ENCODE measurements at places on chromosomes 3 and 15.

GRCh38 chr3:194930377-194931204 is 244.9 kb downstream of the FAM43A start:
- DNase-seq = peak; percentile 89

DNA sequence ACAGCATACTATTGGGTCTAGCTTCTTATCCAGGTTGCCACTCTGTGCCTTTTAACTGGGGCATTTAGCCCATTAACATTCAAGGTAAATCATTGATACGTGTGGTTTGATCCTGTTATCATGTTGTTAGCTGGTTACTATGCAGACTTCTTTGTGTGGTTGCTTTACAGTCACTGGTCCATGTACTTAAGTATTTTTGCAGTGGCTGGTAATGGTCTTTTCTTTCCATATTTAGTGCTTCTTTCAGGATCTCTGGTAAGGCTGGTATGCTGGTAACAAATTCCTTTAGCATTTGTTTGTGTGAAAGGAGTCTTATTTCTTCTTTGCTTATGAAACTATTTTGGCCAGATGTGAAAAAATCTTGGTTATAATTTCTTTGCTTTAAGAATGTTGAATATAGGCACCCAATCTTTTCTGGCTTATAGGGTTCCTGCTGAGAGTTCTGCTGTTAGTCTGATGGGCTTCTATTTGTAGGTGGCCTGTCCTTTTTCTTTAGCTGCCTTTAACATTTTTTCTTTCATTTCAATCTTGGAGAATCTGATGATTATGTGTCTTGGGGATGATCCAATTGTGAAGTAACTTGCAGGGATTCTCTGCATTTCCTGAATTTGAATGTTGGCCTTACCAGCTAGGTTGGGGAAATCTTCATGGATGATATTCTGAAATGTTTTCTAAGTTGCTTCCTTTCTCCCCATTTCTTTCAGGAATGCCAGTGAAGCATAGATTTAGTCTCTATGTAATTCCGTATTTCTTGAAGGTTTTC is 39.3 kb downstream of the CCR1 start:
- peak; percentile 22 for DNase-seq

GRCh38 chr15:39898317-39898716 is 21.7 kb downstream of the GPR176 start:
- no peak for DNase-seq

DNA sequence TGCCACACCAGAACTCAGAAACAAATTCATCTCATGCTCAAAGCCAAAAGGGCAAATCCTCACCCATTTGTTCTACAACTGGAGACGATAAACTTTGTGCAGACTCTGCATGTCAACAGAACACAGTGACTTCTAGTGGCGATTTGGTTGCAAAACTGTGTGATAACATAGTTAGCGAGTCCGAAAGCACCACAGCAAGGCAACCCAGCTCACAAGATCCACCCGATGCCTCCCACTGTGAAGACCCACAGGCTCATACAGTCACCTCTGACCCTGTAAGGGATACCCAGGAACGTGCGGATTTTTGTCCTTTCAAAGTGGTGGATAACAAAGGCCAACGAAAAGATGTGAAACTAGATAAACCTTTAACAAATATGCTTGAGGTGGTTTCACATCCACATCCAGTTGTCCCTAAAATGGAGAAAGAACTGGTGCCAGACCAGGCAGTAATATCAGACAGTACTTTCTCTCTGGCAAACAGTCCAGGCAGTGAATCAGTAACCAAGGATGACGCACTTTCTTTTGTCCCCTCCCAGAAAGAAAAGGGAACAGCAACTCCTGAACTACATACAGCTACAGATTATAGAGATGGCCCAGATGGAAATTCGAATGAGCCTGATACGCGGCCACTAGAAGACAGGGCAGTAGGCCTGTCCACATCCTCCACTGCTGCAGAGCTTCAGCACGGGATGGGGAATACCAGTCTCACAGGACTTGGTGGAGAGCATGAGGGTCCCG is 199.7 kb downstream of the AKAP13 start:
- DNase-seq = no peak

DNA sequence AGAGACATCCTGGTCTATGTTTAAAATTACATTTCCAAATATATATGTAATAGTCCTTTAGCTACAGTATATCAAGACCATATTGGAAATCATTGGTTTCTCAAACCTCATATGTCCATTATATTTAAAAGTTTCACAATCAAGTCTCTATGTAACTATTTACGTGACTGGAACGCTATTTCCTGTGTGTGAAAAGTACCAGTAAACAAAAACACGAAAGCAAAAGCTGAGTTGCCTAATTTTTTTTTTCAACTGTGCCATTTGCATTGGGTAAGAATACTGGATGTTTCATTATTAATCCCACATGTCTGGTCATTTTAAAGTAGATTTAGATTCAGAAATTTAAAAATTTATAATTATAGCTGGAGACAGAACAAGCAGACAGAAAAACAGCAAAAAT is 381.4 kb downstream of the TBC1D5 start:
- no peak for DNase-seq

DNA sequence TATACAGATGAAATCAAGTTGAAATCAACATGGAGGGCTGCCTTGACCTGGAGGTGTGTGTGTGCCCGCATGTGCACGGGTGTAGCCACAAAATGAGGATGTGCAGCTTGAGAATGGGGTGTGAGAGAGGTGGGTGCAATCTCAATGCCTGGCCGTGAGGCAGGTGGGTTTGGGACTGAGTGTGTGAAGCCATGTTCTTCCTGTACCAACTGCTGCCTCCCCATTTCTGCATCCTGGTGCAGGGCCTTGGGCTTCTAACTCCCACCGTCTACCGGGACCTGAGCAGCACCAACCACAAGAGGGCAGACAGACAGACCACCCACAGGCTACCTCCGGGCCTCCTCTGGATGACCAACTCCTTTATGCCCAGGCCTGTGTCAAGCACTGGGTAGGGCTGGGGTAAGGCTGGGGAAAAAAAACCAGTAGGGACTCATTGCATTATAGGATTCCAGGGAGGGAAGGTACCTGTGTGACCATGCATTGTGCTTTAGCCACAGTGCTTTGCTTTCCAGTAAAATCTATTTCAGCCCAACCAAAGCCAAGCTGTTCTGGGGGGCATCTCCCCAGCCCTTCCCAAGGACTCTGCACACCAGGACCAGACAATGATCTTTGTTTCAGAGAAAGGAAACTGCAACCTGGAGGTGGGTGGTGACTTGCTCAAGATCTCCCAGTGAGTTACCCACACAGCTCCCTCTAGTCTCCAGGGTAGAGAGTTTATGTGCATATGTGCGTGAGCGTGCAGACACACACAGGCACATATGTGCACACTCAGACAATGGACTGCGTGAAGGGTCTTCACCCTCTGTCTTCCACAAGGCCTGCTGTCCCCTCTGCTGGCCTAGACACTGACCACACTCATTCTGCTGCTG is 162.2 kb upstream of the TLE3 start:
- no peak for DNase-seq
